ENCODE measurements at places on chromosomes 13 and 19. TPM values are rescaled to one million over a fixed set of nuclear protein-coding genes. Genes with fewer than 3 reads are reported as not detected.

DNA sequence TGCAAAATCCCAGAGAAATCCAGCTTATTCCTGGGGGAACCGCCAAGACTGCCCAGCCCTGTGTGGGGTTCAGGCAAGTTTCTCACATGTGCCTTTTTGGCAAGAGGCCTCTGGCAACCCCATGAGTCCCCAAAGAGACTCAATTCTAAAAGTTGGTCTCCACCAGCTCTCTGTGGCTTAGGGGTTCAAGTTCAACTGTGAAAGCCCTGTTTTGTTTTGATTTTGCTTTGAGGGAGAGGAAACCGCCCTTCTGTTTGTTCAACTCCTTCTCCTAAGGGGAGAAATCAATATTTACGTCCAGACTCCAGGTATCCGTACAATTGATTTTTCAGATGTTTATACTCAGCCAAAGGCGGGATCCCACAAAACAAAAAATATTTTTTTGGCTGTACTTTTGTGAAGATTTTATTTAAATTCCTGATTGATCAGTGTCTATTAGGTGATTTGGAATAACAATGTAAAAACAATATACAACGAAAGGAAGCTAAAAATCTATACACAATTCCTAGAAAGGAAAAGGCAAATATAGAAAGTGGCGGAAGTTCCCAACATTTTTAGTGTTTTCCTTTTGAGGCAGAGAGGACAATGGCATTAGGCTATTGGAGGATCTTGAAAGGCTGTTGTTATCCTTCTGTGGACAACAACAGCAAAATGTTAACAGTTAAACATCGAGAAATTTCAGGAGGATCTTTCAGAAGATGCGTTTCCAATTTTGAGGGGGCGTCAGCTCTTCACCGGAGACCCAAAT, 583 bp upstream of the LDLR start:
- no peak for DNase-seq

Gene SOX1
- total RNA-seq = not detected

DNA sequence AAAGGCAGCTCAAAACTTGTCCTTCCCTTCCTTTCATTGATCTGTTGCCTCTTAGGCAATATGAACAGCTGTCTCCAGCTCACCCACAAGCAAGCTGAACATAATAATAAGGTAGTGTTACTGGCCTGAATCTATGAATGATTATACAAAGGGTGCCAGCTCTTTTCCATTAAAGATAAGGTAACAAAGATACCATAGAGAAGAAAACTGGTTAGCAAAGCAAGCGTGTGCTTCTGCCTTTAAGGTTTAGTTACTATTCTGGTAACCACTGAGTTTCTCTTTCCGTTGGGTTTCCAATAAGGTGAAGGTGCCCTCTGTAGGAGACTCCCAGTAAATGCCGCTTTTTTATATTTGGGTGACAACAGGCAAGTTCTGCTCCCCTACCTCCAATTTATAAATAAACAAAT, 12.1 kb upstream of the DACH1 start:
- DNase-seq = no peak

Gene LRFN3
- 12.5 TPM for total RNA-seq

- no peak for DNase-seq
These were observed 7.0 kb downstream of the CALM3 start for GRCh38 chr19:46608178-46608577.
